ENCODE measurements at places on chromosomes 6 and 20.

- peak; percentile 70 for DNase-seq
Observed at GRCh38 chr6:158818581-158819212, 471 bp downstream of the EZR start.

- peak; percentile 34 for DNase-seq
Observed at GRCh38 chr6:134034961-134035822, 17.2 kb downstream of the SLC2A12 start.

GRCh38 chr6:84093441-84094435 is 60.2 kb downstream of the MRAP2 start:
- DNase-seq, result peak; percentile 3

DNA sequence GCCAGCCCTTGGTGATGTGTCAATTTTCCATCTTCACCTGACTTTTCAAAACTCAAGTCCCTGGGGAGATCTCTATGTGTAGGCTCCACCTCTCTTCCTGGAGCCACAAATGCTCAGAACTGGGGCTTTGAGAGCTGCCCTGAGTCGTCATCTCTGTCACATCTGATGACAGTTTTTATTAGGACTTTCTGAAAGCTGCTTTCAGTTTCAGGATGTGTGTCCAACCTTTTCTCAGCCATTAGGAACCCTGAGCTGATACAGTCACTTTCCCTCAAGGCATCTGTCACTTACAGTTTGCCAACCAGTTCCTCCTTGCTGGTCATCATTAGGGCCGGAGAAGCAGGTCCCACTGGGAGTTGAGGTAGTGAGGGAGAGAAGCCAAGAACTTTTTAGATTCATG is 365.9 kb upstream of the CHD6 start:
- DNase-seq, result no peak

- no peak for DNase-seq
Observed at GRCh38 chr6:112437058-112437457, 89.9 kb downstream of the RFPL4B start.

DNA sequence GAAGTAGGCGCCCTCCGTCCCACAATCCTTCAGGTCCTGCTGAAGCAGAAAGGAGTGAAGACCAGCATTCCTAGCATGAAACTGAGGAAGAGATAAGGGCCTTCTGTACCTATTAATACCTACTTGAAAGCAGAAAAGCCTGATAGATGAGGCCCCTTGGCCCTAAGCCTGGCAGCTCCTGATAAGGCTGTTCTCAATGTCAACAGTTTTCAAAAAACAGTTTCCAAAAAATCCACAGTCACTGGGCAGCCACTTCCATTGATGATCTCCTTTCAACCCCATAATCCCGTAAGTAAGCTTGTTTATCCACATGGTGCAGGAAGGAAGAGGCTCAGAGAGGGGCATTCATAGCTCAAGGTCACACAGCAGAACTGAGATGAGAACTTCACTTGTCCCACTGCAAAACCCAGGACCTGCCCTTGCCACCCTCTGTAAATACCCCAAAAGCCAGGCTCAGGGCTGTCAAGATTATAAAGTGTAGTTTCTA is 2.8 kb upstream of the E2F1 start:
- no peak for DNase-seq

- DNase-seq, result no peak
Observed at GRCh38 chr6:40036186-40036585, 101.9 kb upstream of the MOCS1 start.

GRCh38 chr6:100517633-100518032 is 52.9 kb upstream of the SIM1 start:
- DNase-seq, result no peak

- no peak for DNase-seq
Observed at GRCh38 chr6:154673919-154674318, 59.3 kb upstream of the SCAF8 start.

GRCh38 chr6:142015011-142015410 is 117.7 kb upstream of the GJE1 start:
- peak; percentile 34 for DNase-seq

GRCh38 chr6:26187981-26188635 is 100.9 kb downstream of the HFE start:
- DNase-seq, result no peak

DNA sequence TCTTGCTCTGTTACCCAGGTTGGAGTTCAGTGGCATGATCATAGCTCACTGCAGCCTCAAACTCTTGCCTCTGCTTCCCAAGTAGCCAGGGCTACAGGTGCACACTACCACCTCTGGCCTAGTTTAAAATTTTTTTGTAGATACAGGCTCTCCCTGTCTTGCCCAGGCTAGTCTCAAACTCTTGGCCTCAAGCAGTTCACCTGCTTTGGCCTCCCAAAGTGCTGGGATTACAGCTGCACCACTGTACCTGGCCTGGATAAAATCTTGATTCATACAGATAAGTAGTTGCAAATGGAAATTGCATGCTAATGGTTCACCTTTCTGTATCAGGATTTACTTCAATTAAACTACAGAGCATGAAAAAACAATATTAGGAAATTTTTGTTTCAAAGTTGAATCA is 4.2 kb downstream of the CD2AP start:
- DNase-seq, result no peak

GRCh38 chr6:21264288-21265033 is 329.1 kb upstream of the SOX4 start:
- peak; percentile 18 for DNase-seq

- no peak for DNase-seq
Observed at GRCh38 chr6:169341706-169342105, 88.1 kb upstream of the THBS2 start.

DNA sequence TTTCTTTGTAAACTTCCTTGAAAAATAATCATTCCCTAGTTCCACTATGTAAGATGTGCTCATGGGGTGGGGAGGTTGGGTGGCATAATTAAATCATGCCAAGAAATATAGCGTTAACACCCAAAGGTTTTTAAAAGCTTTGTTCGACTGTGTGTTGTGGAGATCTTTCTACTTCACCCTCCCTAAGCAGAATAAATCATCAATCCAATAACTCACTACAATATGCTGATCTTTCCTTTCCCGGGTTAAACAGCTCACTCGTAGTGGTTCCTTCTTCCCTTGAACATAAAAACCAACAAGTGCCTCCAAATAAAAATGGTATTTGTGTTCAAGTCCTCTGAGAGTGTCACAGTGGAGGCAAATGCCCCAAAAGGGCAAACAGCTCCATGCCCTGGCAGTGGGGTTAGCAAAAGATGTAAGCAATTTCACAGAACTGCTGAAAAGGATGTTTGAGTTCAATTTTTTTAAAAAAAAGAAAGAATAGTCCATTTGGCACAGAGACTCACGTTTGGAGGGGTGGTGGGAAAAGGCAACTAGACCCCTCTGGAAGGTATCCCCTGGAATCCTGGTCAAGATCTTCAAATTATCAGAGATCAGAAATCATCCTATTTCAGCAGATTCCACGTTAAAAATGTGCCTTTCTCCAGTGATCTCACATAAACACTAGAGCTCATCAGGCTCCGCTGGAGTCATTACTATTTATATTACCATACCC is 99.1 kb downstream of the TFAP2A start:
- DNase-seq, result no peak

GRCh38 chr20:32513031-32513866 is 71.9 kb downstream of the NOL4L start:
- DNase-seq, result no peak

DNA sequence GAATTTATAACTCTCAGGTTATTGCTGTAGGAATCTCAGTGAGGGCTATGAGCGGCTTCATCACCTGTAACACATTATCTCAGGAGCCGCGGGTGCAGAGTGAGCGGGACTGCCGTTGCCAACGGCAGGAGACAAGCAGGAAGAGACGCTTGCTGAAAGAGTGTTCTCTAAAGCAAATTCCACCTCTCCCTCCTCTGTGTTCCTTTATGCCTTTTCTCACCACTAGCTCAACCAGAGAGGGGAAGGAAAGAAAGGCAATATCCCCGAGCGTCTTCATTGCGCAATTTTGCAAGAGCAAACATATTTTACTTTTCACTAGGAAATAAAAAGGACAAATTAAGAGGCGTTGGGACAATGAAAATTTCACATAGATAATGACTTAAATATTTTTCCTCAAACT is 185.2 kb upstream of the EXOC2 start:
- DNase-seq, result no peak

DNA sequence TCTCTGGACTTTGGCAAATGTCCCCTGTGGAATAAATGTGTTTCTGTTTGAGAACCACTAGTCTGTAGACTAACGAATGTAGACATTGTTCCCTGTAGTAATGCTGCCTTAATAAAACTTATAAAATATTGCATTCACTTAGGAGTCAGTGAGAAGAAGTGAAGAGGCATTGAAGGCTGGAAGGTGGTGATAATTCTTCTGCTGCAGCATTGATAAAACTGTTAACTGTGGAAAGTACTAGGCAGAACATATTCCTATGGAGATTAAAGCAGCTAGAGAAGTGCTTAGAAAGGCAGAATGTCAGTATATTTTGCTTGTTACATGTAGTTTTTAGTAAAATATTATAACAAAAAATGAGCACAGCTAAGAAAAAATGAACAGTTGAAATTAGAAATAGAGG is 4.8 kb downstream of the PGK2 start:
- no peak for DNase-seq

DNA sequence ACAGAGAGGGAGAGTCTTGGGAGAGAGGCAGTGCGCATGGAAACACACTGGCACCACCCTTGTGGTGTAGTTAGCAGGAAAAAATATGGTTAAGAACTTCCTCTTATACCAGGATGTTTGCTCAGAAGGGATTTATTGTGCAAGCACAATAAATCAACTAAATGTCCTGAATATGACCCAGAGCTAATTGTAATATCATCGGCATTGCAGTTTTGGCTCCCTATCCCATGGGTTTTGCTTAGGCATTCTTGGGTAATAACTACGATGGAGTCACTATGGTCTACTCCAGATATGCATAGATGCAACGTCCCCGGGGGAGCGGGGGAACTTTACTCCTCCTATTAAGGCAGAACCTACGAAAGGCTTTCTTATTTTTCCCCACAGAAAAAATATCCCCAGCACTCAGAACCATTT is 751.6 kb downstream of the EYS start:
- DNase-seq, result no peak

DNA sequence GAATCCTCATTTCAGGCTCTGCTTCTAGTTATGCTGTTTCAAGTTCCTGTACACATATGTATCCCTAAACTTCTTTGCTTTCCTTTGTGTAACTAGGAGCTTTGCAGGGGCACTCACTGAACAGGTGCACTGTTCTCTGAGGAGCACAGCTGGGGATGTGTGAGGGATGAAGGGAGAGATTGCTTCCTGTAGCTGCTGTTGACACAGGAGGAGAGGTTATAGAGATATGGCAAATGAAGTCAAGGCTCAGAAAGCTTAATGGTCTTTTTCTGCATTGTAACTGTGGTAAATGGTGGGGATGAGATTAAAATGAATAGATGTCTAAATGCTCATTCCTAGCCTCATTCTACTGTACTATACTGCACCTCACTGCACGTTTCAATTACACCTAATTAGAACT is 454.3 kb downstream of the BTBD3 start:
- DNase-seq, result no peak

DNA sequence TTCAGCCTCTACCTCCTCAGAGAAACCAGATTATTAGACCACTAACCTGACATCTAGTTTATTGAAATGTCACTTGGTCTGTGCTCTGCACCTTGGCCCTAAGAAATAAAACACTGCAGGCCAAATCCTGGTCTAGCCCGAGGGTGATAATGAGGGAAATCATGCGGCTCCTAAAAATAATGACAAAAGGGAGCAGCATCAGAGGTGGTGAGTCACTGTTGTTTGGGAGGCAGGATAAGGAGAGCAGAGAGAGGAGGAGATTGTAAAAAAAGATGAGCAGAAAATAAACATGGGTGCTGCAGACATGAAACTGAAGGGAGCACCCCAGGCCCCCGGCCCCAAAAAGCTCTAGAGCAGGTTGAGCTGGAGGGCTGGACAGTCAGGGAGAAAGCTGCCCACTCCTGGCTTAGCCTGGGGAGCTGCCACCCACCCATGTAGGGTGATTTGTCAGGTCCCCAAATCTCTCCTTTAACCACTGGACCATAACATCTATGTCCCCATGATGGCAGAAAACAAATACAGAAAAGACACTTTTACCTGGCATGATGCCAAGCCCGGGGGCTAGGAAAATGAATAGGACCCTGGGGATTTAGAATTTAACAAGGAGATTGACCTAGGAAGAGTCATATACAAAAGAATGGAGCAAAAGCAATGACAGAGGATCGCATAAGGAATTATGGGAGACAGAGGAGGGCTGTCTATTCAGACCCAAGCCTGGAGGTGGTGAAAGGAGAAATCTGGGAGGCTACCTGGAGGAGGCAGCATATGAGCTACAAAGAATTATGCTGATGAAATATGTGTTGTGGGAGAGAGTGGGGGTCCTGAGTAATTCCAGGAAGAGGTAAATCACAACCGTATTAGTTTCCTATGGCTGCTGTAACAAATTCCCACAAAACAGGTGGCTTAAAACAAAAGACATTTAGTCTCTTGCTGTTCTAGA is 103.7 kb downstream of the SNAP25 start:
- no peak for DNase-seq

DNA sequence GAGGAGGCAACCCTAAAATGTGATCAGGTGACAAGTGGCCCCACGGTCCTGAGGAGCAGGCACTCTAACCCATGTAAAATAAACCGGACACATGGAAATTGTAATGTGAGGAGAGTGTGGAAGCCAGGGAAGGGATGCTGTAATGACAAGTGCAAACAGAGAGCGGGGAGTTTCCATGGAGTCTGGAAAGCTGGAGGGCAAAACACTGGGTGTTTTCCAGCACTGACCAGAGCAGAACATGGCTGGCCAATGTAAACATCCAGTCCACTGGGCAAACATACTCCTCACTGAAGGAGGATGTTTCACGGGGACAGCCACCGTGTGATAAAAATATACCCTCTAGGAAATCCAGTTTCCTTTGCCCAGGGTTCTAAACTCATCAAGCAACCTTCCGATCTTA is 219.0 kb upstream of the JARID2 start:
- no peak for DNase-seq

DNA sequence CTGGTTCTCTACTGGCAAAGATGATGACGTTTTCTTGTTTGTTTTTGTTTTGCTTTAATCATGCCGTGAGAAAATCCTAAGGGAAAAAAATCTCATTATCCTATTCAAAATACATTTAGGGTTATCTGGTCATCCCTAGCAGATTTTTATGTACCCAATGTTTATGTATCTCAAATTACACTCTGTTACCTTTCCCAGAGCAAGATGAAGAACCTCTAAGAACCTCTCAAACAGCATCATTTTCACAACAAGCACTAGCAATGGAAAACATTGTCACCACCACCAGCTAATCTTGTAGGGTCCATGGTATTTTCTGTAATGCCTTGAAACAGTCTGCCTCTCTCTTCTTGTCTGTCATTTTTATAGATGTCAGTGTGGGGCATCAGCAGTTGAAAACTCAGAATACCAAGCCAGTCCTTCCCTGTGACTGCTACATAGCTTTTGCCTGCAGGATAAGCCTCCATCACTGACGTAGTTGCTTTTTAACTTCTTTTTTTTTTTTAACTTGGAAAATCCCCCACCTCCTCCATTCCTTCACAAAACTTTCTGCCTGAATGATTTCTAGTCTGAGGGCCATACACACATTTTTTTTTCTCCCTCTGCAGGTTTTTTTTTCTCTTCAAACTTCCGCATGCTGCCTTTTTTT is 2.4 kb upstream of the SNAP25 start:
- no peak for DNase-seq

- no peak for DNase-seq
Observed at GRCh38 chr20:57412347-57413029, 21.3 kb downstream of the RBM38 start.

GRCh38 chr6:34928220-34928619 is 39.2 kb downstream of the ANKS1A start:
- no peak for DNase-seq
